GM06990 (cell line): ENCODE measurements at places on chromosomes 2 and 18.

DNA sequence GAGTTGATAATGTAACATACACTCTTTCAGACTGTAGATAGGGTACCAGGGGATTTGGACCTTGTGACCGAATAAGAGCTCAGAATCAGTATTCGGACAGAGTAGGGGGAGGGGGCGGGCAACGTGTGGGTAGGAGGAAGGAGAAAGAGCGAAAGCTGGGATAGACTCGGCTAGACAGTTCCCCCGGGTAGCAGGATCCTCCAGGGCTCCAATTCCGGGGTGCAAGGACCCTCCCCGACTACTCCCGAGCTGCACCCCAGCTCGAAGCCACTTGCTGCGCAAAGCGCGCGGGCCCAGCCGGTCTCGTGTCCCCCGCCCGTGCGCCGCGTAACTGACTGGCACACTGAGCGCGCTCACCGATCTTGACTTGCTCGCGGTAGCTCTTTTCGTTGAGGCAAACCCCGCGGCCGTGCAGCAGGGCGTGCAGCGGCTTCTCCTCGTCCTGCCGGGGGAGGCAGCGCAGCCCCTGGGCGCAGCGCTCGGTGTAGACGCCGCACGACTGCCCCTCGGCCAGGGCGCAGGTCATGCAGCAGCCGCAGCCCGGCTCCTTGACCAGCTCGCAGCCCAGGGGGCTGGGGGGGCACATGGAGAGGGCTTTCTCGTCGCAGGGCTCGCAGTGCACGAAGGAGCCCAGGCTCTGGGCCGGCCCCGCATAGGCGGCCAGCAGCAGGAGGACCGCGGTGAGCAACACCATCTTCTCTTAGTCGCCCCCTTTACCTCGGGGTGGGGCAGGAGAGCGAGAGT is 1.1 kb downstream of the IGFBP5 start:
- peak; percentile 22 for DNase-seq

DNA sequence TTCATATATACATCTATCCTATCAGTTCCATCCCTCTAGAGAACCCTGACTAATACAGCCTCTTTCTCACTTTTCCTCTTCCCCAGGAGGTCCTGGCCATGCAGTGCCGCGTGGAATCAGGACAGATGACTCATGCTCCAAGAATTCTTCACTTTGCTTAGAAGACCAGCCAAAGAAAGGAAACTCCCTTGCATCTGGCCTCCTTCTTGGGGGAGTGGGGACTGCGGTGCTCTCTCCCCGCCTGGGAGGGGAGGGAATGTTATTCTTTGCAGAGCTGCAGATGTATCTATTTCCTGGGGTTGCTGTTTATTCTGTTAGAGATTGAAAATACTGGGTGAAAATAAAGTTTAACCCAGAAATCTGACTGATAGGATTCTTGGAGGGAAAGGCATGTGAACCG is 111.5 kb upstream of the SH3BP4 start:
- DNase-seq = no peak

- no peak for DNase-seq
Observed at GRCh38 chr2:176178757-176179295, 9.6 kb upstream of the HOXD1 start.

DNA sequence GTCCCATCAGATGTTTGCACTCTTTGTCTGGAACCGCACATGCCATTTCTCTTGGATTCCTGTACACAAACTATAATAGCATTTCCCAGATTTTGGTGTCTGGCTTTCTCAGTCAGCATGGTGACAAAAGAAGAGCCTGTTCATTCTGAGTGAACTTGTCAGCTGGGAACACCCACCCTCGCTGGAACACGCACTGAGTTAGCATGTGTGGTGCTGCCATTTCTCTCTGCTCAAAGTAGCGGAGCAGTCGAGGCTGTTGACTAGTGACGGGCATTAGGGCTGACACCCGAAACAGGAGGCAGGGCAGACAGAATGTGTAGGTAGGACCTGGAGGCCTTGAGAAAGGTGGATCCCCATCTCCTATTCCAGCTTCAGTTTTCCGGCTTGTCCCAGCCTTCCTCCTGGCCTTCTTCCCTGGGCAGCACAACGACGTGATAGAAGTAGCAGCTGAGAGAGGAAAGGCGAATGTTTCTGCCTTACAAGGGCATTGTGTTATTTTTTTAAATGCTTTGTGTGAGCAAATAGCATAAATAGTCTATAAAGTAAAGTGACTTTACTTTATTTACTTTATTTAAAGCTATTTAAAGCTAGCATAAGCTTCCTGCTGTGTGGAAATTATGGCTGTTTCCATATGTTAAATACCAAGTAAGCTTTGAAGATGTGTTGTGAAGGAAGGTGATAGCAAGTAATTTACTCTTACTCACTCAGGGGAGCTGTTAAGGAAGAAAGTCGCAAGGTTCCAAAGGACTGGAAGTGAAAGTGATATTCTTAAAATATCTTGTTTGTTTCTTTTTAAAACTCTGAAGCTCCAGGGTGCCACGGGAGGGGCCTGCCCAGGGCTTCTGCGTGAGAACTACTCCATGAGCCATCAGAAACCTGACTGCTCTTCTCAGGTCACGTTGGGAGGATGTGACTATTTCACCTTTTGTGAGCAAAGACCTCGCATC is 272.6 kb downstream of the NEDD4L start:
- DNase-seq = no peak

DNA sequence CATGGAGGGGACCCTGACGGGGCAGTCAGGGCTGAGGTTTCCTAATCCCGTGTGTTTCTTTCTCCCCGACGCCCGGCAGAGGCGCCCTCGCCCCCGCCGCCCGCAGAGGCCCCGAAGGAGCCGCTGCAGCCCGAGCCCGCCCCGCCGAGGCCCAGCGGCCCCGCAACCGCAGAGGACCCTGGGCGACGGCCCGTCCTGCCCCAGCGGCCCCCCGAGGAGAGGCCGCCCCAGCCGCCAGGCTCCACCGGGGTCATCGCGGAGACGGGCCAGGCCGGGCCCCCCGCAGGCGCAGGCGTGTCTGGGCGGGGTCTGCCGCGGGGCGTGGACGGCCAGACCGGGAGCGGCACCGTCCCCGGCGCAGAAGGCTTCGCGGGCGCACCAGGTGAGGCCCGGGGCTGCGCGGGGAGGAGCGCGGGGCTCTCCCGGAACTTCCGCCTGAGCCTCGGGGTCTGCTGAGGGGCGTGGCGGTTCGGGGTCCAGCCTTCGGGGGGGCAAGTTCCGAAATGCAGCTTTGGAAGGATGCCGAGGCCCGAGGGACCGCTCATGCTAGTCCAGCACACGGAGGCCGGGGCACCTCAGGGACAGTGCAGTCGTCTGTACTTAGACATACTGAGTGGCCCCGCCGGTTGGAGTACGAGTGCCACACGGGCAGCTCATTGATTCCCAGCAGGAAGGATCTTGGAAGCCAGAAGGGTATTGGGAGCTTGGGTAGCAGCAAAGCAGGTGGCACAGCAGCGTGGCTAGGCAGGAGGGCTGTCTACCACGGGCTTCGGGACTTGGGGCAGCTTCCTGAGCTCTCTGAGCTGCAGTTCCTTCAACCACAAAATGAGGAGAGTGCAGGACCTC is 60.1 kb downstream of the EMILIN2 start:
- peak; percentile 55 for DNase-seq

DNA sequence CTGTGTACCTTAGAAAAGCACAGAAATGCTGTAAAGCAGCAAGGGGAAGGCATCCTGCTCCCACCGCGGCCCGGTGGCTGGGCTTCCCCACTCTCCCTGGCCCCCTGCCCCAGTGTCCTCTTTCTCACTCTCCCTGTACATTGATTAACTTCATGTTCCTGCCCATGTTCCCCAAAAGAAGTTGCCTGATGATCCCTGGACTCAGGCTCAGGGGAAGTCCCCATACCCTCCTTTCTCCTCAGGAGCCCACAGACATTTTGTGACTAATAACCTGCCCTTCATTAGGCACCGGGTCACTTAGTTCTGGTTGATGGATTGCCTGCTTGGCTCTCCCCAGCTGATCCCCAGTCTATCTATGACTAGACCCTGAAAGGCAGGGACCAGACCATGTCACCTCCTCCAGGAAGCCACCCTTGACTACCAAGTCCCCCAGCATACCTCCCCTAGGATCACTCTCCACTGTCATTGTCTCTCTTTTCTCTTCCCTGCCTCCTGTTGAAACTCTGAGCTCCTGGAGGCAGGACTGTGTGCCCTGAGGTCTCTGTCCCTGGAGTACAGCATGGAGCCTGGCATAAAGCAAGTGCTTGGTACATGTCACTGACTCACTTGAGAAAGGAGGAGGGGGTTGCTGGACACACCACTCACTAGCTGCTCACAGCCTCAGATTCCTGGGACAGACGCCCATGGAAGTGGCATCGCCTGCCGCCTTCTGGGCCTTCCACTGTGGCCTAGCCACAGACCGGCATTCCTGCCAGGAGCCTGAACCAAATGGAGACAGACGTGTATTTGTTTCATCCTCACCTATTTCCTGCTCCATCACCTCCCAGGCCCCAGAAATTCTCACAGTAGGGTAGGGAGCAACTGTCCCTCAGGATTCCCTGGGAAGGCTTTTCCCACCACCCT is 13.5 kb downstream of the MALL start:
- no peak for DNase-seq

DNA sequence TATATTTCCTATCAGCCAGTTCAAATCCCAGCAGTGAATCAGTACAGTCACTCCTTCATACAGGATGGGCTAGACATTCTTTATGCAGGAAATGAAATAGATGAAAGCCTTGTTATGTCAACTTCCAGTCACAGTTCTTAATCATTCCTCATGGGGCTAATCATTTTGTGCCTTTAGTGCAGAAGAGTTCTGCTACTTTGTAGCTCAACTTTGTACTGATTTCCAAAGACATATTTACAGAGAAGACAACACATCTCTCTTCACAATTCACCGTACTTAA is 593.9 kb upstream of the NETO1 start:
- no peak for DNase-seq

DNA sequence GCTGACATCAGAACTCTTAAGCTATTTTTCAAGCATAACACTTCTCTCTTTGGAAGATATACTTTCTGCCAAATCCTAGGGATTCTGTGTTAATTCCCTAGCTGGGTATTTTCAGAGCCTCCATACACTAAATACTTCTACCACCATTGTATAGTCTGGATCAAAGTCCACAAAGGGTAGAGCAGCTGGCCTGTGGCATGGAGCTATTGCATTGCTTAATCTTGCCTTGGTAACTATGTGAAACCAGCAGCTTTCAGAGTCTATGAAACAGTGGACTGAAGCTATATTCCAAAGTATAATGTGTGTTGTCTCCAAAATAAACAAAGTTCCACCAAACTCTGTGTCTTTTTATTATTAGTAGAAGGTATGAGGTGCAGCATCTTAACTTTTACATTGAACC is 296.9 kb upstream of the CDH19 start:
- no peak for DNase-seq

GRCh38 chr2:183292028-183292427 is 167.8 kb downstream of the NUP35 start:
- no peak for DNase-seq
